Activated CD4-positive, alpha-beta T cell treated with anti-CD3 and anti-CD28 coated beads, Interleukin-2, amount 50 U/mL, for 16 hours (primary cell): ENCODE measurements at places on chromosomes 5 and 9.
A peak's percentile ranks its signal among the peaks of the same experiment; 100 is the strongest.

DNA sequence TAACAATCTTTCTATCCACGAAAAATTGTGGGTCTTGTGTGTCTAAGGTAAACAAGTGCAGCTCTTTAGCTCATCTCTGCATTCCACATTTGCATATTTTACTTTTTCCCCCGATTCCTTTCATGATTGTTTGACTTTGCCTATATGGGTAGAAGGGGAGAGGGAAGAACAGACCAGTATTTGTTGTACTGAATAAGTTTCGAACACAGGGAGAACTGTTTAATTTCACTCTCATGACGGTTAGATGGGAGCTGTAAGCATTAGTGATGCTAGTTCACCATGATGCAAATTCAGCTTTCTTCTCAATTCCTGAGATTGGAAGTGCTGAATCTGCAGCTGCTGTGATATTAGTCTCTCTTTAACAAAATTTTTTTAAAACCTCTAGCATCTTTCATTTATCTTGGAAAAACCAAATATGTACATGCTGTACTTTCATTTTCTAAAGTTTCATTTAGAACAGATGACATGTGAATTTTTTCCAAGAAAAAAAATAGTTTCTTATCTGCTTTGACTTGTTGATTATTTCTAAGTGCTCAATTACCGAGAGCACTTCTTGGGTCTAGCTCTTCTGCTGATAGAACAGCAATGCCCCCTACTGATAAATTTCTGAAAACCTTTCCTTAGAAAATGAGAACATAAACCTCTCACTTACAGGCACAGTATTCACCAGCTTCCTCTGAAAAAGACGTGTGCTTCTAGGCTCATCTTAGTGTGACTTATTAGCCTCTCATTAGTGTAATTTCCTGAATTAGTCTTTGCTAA lies 149.5 kb downstream of the BAAT start:
- DNase-seq = peak; percentile 6

DNA sequence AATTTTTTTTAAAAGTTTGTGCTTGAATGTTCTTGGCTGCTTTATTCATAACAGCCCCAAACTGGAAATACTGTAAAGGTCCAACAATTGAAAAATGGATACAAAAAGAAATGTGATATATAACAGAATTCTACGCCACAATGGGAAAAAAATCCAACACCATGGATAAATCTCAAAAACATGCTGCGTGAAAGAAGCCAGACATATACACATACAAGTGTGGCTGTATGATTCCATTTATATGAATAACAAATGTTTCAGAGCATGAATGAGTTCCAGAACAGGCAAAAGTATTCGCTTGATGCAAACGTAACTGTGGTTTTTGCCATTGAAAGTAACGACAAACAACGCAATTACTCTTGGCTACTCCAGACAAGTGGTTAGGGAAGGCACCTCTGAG lies 7.2 kb upstream of the SFXN1 start:
- no peak for DNase-seq

- no peak for DNase-seq
Measured at GRCh38 chr5:179008667-179009066, 13.5 kb upstream of the GRM6 start.

GRCh38 chr5:97075649-97076048 lies 66.8 kb downstream of the LIX1 start:
- no peak for DNase-seq

- no peak for DNase-seq
Measured at GRCh38 chr5:91687430-91687829, 304.3 kb upstream of the ARRDC3 start.

DNA sequence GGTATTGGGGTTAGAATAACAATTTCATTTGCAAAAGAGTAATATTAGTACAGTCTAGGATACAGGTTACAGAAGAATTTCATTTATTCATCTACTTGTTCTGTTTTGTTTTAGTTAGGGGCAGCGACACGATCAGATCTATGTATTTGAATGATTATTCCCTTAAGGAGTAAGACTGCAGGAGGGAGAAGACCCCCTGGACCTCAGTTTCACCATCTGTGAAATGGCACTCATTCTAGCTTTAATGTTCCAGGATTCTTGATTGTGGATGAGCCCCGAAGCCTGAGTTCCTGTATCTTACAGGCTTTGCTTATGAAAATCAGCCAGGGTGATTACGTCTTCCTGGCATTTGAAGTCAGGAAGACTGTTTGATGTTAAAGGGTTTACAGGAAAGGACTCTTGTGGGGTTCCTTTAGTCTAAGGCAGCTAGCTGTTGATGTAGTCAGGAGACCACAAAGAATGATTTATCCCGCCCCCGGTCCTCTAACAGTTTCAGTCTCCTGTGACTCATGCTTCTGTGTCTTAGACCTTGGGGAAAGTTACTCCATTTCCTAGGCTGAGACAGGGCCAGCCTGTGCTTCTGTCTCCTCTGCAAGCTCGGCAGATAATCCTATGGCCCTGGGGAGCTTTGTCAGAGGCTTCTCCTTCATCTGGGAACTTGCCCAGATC lies 11.5 kb downstream of the SMIM3 start:
- DNase-seq = peak; percentile 85

- DNase-seq = no peak
Measured at GRCh38 chr5:42506662-42507061, 83.4 kb downstream of the GHR start.

DNA sequence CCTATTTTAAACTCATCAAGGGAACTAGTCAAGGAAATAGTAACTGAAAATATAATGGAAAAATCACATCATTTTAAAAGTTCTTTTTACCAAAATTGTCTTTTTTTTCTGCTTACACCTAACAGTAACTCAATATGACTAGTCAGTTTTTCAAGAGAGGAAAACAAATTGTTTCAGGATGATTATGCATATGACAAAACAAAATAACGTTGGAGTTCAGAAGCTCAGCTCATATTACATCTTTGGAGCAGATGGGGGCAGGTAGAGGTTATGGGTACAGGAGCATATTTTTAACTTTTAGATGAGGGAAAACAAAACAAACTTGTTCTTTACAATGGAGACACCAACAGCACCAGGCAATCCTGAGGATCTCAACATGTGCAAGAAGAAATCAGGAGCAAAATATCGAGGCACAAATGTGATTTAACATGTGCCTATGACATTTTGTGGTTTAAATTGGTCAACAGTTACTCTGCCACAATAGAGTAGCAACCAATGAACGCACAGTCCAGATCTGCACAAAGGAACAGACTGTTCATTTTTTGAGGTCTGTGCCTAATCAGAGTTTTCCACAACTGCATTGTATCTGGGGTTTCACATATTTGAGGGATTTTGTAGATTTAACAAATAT lies 659.0 kb downstream of the ANXA1 start:
- no peak for DNase-seq

DNA sequence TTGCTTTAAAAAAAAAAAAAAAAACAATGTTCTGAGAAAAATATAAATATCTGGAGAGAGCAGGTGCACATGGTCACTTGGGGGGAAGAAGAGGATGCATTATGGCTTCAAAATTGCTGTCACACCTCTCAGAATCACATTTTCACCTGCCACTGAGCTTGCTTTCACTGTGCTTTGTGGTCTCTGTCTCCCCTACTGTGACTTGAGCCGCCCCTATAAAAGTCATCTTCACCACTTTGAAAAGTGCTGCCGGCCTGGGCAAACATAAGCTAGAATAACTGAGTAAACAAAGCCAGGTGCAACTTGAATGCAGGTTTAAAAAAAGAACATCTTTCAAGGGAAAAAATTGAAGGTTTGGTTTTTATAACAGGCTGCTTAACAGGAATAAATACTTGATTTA lies 368.1 kb upstream of the GRIA1 start:
- no peak for DNase-seq
